Activated CD4-positive, alpha-beta T cell treated with anti-CD3 and anti-CD28 coated beads, Interleukin-2, amount 50 U/mL, for 16 hours (primary cell): ENCODE measurements at places on chromosomes 16 and 17.

- DNase-seq, result peak; percentile 35
Measured at GRCh38 chr17:78923660-78924453, 1.3 kb downstream of the TIMP2 start.

GRCh38 chr17:6106212-6106611, 36.0 kb downstream of the WSCD1 start:
- DNase-seq, result no peak

GRCh38 chr16:17331991-17332390, 138.8 kb downstream of the XYLT1 start:
- no peak for DNase-seq

DNA sequence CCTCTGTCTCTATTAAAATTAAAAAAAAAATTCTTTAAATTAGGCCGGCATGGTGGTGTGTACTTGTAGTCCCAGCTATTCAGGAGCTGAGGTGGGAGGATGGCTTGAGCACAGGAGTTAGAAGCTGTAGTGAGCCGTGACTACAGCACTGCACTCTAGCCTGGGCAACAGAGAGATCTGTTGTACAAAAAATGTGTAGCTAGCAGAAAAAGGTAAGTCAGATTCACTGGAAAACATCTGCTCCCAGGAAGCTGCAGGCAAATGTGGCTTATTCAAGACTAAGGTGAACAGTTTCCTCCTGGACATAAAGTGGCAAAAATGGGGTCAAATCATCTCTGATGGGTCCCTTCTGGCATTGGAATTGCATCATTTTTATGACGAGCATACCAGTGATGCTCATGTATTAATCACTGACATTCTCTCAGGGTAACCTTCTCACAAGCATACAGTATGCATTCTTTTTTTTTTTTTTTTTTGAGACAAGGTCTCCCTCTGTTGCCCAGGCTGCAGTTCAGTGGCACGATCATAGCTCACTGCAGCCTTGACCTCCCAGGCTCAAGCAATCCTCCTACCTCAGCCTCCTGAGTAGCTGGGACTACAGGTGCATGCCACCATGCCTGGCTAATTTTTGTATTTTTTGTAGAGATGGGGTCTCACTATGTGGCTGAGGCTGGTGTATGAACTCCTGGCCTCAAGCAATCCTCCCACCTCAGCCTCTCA, 48.7 kb downstream of the CPPED1 start:
- no peak for DNase-seq

- DNase-seq, result no peak
Measured at GRCh38 chr17:6554871-6555330, 1.5 kb downstream of the PITPNM3 start.

GRCh38 chr16:7820816-7821215, 488.2 kb downstream of the RBFOX1 start:
- no peak for DNase-seq

- no peak for DNase-seq
Measured at GRCh38 chr17:47872019-47872650, 21.2 kb upstream of the SP6 start.

GRCh38 chr17:45935197-45935709, 40.9 kb downstream of the MAPT start:
- no peak for DNase-seq

DNA sequence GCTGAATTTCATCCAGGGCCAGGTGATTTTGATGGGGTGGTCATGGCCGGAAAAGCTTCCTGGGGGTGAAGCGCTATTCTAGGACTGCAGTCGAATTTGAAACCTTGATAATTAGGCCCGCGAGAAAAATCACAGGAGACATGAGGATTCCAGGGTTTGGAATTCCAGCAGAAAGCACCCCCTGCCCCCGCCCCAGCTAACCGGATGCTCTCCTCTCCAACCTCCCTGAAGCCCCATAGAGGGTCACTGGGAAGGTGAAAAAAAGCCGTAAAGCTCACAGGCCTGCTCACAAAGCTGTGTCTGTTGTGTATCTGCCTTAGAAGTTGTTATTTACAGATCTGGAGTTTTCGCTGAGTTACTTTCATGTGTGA, 1.2 kb upstream of the GINS2 start:
- no peak for DNase-seq

DNA sequence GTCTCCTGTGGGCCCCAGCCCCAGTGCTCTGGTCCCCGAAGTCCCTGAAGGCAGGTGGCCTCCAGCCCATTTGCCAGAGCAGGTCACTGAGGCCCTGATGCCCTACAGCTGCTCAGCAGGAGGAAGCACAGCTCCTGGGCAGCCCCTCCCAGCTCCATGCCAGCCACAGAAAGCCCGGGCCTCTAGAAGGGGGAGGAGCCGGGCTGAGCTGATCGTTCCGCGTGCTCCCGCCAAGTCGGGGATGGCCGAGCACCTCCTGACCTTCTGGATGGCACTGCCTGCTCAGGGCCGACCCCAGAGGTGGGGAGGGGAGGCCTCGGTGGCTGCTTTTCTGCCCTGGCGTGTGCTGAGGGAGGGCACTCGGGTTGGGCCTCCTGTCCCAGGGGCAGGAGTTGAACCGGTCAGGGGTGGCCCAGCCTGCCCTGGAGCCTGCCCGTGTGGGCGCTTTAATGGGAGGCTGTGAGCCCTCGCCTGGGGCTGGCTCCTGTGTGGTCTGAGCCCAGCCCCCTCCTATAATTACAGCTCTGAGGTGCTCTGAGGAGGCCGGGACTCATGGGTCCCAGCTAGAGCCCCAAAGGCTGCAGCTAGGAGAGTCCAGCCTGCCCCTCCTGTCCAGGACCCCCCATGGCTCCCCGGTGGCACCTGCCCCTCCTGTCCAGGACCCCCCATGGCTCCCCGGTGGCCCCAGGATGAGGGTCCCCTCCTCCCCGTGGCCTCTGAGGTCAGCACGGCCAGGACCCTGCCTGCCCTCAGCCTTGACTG, 29.7 kb downstream of the ZFPM1 start:
- no peak for DNase-seq

DNA sequence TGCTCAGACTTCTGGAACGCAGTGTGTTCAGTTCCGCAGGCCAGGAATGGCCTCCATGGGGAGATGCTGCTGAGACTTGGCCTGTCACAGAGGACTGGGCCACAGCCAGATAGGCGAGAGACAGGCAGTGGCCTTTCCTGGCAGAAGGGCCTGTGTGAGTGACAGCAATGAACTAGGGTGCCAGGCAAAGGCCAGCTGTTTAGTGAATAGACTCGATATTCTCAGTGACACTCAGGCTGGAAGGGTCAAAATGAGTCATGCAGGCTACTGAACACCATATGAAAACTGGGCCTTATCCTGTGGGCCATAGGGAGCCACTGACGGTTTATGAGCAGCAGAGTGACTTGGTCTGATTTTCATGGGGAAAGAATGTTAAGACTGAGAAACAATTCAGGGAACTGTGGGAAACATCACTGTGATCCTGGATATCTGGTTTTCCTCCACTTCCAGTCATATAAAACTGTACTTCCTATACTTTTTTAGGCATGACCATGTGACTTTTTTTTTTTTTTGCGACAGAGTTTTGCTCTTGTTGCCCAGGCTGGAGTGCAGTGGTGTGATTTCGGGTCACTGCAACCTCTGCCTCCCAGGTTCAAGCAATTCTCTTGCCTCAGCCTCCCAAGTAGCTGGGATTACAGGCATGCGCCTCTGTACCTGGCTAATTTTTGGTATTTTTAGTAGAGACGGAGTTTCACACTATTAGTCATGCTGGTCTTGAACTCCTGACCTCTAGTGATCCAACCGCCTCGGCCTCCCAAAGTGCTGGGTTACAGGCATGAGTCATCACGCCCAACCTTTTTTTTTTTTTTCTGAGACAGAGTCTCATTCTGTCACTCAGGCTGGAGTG, 5.2 kb upstream of the NUBP1 start:
- DNase-seq, result peak; percentile 86

DNA sequence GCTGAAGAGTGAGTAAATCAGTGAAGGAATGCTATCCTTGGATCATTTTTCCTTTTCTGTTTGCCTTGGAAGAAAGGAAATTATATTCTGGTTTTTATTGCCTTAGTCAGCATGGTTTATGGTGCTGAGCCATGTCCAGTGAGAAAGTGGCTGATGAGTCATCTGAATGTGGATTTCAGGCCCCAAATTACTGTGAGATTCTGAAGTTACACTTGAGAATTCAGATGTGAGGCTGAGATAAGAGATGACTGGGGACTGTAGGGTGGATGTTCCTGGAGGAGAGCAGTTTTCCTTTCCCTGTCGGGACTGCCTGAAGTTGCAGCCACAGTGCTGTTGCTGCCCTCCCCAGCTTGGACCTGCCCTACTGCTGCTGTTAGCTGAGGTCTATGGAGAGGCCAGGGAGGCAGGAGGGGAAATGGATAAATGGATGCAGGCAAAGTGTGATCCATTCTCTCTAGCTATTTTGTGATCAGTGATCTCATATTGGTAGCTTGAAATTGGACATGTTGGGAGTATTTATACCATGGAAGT, 4.2 kb upstream of the MAP3K14 start:
- peak; percentile 74 for DNase-seq

- peak; percentile 55 for DNase-seq
Measured at GRCh38 chr16:22053921-22054341, 38.4 kb upstream of the VWA3A start.

GRCh38 chr17:54426296-54426886, 474.3 kb upstream of the TOM1L1 start:
- peak; percentile 10 for DNase-seq

DNA sequence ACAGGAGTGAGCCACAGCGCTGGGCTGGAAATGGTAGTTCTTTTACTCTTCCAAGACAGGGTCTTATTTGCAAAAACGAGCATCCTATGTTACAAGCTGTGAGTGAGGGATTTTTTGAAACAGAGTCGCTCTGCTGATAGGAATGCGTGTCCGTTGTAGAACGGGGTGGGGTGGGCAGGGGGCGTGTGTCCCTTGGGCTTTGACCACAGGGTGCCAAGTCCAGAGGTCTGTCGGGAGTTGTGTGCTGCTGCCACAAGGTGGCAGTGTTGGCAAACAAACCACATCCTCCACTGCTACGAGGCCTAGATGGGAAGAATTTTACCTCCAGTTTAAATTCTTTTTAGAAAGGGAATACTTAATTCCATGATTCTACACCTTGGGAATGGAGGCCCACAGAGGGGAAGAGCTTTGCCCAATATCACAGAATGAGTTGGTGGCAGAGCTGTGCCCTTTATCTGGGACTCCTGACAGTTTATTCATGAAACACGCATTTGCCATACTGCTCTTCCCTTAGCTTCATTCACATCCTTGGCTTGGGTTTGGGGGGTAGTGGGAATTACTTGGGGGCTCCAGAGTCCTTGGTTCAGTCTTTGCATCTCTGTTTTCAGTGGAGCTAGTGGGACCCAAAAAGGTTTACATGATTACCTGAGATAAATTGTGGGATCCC, 30.6 kb upstream of the ETV4 start:
- peak; percentile 75 for DNase-seq

DNA sequence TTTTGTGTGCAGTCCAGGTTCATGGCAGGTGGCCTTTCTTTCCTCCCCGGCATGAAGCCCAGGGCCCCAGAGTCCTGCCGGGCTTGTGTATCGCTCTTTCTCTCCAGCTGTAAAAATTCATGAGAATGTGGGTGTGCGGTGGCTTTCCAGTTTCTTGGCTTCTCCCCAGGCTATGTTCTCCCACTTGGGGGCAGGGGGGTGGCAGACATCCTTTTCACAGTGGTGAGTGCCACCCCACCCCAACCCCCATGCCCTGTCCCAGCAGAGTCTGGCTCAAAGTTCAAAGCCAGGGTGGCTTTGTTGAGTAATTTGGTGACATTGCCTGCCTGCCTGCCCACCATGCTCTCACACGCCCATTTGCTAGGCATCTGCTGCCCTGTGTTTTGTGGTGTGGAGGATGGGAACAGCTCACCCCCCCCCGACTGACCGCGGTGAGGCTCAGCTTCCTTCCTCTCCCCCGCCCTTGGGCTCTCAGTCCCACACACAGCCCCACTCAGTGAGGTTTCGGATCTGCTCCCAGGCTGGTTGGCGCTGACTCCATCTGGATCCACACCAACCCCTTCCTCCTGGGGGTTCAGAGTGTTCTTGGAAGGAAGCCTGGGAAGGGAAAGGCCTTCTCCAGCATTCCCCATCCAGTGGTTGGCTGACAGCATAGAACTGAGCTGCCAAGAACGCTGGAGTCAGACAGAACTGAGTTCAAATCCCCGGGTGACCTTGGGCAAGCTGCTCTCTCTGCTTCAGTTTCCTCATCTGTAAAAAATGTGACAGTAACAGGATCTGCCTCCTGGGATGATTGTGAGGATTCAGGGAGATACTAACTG, 36.0 kb downstream of the CHD9 start:
- peak; percentile 25 for DNase-seq

DNA sequence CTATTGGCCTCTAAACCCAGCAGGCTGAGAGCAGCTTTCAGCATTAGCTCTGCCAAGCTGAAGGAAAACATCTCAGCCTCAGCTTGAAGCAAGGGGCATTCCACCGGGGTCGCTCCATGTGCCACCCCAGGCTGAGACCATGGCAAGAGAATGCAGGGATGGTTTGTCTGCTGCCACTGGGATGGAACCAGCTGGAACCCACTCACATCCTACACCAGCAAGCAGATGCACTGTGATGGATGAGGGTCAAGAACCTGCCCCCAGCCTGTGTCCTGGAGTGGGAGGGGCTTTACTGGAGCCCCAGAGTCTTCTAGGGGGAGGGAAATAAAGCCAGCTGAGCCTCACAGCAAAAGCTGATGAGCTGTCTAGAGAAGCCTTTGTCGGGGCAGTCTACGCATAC, 51.9 kb downstream of the C16orf95 start:
- DNase-seq, result no peak
